Stimulated activated CD4-positive, alpha-beta T cell treated with anti-CD3 and anti-CD28 coated beads, Interleukin-12 subunit alpha, Interleukin-12 subunit beta, amount 100 ng/mL, for 24 hours (primary cell): ENCODE measurements at places on chromosomes 11 and 22.
A peak's percentile ranks its signal among the peaks of the same experiment; 100 is the strongest.

GRCh38 chr22:48277868-48278581, 1515.6 kb downstream of the TBC1D22A start:
- DNase-seq, result no peak

- DNase-seq, result no peak
These were observed 44.7 kb downstream of the MICAL2 start for GRCh38 chr11:12154871-12155668.

GRCh38 chr11:46511342-46511741, 82.5 kb downstream of the AMBRA1 start:
- DNase-seq, result no peak

GRCh38 chr11:59551659-59552521, 40.6 kb downstream of the OR4D9 start:
- DNase-seq, result peak; percentile 21

- no peak for DNase-seq
These were observed 2925.9 kb upstream of the OR11H1 start for GRCh38 chr22:12601870-12602779.

GRCh38 chr22:50356186-50356585, 13.1 kb downstream of the PPP6R2 start:
- DNase-seq, result no peak

DNA sequence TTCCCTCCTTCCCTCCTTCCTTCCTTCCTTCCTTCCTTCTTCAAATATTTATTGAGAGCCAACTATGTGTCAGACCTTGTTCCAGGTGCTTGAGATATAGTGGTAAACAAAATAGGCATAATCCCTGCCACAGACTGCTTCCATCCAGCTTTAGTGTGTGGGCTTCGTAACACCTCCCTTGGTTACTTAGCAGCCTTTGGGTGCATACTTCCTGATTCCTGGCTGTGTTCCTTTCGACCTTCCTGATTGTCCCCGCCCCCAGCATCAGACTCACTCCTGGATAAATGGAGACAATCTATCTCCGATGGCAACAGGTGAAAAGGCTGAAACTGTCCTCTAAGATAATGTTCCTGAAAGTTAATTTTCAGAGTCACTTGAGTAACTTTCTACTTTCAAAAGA, 13.5 kb downstream of the CCDC81 start:
- no peak for DNase-seq

GRCh38 chr11:17921659-17922415, 91.0 kb downstream of the SERGEF start:
- no peak for DNase-seq

GRCh38 chr11:124627546-124627945, 4.9 kb downstream of the TBRG1 start:
- no peak for DNase-seq

- DNase-seq, result no peak
These were observed 82.2 kb upstream of the AKIP1 start for GRCh38 chr11:8828580-8829361.

GRCh38 chr11:60762851-60763691, 6.4 kb downstream of the MS4A15 start:
- no peak for DNase-seq

DNA sequence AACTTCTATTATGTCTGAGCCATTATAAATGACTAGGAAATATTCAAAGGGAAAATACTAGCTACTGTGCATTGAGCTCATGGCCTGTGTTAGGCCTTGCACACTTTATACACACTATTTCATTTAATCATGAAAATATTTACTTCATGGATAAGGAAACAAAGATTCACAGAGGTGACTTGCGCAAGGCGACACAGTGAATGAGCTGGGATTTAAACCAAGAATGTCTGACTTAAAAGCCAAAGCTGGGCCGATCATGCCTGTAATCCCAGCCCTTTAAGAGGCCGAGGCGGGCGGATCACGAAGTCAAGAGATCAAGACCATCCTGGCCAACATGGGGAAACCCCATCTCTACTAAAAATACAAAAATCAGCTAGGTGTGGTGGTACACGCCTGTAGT, 231.5 kb downstream of the MIAT start:
- DNase-seq, result no peak

- DNase-seq, result no peak
These were observed 41.8 kb downstream of the LIF start for GRCh38 chr22:30204742-30205111.

DNA sequence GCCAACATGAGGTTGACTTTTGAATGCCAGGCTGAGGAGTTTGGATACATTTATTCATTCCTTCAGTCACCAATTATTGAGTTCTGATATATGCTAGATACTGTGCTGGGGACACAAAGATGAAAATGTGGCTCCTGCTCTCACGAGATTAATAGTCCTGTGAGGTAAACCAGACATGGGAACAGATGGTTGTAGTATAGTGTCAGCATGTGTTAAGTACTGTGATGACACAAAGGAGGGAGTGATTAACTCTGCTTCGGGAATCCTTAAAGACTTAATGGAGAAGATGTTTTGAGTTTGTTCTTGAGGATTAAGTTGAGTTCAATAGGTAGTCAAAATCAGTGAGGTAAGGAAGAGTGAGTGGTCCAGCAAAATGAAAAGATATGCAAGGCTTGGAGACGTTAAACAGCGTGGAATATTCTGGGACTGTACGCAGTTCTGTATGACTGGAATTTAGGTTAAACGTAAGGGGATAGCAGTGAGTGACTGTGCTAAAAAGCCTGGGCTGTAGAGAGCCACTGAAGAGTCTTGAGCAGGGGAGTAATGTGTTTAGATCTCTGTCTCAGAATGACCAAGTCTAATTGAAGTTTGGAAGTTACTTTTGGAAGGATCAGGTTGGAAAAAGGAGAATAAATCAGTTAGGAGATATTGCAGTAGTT, 11.8 kb downstream of the RNF121 start:
- DNase-seq, result no peak

DNA sequence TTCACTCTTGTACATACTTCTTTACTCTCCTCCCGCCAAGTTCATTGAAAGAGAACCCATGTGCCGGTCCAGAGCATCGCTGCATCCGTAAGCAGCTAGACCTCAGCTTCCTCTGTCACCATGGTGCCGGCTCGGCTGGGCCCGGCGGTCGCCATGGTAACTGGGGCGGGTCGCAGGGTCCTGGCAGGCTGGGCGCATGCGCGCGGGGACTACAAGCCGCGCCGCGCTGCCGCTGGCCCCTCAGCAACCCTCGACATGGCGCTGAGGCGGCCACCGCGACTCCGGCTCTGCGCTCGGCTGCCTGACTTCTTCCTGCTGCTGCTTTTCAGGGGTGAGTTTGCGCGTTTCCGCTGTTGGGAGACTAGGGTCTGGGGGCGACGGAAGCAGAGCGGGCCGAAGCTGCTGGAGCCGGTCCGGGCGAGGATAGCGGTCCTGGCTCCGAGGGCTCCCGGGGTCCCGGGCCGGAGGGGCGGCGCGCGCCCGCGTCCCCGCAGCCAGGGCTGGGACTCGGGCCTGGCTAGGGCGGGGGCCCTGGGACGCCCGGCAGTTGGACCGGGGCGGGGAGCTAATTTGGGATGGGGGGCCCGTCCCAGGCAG, at the start of gene JAM3:
Gene JAM3 (plus strand): TSS at position 244 of the 597 bp plus-strand sequence. CDS start 12 bp downstream, at position 256.
- DNase-seq, result peak; percentile 92

DNA sequence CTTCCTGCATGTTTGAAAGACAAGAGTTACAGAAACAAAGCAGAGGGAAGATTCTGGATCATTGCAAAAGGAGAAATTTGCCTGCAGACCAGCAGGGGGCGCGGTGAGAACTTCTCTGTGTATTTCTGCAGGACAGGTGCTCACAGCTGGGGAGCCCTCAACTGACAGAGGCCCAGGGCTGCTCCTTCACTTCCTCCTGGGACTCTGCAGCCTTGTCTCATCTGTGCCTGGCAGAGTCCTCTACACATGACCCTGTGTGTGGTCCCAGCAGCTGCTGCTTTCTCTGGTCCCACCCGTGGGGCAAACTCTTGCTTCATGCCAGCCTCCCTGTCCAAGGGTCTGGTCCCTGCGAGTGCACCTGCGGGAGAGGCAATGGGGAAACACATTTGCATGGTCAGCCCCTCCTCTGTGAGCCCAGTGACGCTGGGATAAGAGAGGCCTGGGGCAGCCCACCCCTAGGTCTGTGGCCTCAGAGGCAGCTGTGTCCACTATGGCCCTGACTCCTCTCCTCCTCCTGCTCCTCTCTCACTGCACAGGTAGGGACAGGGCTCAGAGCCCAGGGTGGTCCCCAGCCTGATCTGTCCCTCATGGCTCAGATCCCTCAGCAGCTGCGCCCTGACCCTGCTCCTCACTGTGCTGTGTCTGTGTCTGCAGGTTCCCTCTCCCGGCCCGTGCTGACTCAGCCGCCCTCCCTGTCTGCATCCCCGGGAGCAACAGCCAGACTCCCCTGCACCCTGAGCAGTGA, 43.2 kb upstream of the VPREB1 start:
- no peak for DNase-seq

DNA sequence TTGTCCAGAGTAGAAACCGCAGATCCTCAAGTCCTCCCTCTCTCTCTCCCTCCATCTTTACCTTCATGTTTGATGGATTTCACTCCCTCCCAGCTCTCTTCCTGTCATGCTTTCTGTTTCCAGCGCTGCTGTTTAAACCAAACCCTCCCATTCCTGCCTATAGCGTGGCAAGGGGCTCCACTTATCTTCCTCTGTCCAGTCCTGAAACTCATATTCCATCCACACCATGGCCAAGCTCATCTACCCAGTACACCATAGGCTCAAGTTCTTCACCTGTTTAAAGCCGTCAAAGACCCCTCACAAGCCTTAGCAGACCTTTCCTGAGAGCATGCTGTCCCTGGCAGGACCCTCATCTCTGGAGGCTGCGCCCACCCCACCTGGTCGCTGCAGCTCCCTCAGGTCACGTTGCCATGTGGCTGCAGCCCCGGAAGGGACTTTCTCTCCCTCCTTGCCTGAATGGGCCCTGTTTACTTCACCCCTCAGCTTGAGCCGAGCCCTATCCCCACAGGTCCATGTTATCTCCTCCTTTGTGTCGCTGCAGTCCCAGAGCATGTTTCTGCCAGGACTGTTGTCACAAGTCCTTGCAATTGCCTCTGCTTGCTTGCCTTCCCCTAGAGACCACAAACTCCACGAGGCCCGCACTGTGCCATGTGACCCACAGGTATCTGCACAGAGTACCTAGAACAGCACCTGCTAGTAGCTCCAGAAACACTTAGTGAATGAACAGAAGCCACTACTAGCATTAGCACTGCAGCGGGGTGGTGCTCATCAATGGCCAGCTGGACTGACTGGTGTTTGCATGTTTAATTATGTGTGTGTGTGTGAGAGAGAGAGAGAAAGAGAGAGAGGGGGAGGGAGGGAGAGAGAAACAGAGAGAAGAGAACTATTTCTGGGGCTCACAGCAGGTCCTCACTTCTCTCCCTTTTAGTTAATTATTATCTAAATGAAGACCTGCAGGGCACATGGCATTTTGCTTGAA, 149.4 kb upstream of the SNX19 start:
- DNase-seq, result no peak

GRCh38 chr11:122697636-122698167, 42.2 kb downstream of the UBASH3B start:
- DNase-seq, result no peak

GRCh38 chr22:49307481-49307830, 520.2 kb downstream of the BRD1 start:
- DNase-seq, result no peak

GRCh38 chr22:50497093-50497492, 10.4 kb downstream of the LMF2 start:
- DNase-seq, result no peak

DNA sequence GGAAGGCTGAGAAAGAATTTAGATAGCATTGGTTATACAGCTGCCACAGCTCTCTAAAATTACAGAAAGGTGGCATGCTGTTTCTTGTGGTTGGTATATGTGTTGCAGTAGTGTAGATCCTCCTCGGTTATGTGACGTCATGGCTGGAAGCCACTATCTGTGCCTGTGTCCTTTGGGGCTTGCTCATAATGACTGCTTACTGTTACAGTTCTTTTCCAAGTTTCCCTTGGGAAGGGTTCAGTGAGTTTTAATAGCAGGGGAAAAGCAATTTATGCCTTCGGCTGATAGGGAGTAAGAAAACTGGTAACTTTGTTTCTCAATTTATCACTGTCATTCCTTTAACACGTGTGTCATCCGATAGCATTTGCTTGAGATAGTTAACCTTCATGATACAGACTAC, 47.2 kb downstream of the POLD3 start:
- no peak for DNase-seq

DNA sequence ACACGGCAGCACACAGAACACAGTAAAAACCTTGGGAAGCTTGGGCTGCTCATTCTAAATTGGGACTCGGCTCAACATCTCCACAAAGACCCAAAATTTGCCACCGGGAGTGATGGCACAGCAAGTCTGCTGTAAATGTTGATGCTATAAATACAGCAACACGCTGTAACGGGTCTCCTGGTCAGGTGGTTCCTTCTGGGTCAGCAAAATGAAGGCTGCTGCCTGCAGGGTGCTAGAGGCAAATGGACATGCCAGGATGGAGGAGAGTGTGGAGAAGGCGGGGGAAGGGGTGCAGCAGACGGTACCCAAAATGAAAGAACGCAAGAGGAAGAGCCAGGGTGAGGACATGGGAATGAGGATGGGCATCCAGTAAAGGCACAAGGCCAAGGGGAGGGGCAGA, 30.4 kb downstream of the MAFF start:
- no peak for DNase-seq

GRCh38 chr11:10607462-10608132, 39.1 kb upstream of the LYVE1 start:
- DNase-seq, result no peak

DNA sequence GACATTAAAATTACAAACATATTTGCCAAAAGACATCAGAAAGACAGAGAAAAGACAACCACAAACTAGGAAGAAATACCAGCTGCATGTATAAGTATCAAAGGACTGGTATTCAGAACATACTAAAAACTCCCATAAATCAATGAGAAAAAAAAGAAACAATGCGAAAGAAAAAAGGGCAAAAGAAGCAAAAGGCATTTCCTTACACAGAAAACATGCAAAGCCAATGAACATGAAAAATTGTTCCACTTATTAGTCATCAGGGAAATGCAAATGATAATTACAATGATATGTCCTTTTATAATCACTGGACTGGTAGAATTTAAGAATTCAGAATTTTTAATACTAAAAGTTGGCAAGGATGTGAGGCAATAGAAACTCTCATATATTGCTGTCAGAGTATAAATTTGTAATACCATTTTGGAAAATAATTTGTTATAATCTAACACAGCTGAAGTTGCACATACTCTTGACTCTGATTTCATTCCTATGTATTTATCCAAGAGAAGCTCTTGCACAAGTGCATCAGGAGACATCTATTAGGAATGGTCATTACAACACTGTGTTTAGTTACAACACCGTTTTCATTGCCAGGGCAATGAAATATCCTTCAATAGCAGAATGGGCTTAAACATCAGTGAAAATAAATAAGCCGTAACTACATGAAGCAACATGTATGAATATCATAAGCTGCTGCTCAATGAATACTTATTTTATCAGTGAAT, 279.7 kb downstream of the SWAP70 start:
- no peak for DNase-seq

DNA sequence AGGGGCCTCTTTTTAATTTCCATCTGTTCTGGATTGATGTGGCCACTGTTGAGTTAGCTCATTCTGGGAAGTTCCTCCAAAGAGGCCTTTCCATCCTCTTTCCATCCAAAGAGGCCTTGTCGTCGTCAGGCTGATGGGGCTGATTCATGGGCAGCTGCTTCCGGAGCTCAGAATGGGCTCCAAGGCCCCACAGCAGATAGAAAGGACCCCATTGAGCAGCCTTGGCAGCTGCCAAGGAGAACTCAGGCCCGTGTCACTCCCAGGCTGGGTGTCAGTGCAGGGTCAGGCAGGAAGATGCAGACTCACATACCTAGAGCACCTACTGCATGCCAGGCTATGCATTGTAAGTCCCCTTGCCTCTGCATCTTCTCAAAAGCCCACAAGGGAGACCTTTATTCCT, 524.1 kb downstream of the MIAT start:
- no peak for DNase-seq

- no peak for DNase-seq
These were observed 5.0 kb upstream of the ZDHHC5 start for GRCh38 chr11:57662893-57663292.

GRCh38 chr22:34036931-34037330, 116.7 kb upstream of the LARGE1 start:
- DNase-seq, result no peak
